ENCODE measurements at places on chromosomes 11 and 22.

GRCh38 chr11:67025750-67026149 lies 2.8 kb downstream of the SYT12 start:
- DNase-seq, result no peak

DNA sequence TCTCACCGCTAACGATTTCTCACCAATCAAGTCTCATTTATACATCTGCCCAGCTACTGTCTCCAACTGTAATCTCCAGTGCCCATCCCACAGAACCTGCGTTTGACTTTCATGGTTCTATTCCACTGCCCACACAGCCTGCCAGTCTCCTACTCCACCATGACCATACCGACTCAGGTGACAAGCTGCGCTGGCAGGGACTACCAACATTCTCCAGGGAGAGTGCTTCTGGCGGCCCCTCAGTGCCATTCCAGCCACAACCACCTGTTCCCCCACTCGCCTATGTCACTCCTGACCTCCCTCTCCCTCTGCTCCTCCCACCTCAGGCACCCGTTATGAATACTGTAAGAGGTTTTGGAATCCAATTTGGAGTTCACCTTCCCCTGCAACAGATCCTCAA lies 108.5 kb upstream of the BID start:
- no peak for DNase-seq

- DNase-seq, result no peak
These were observed 187.5 kb downstream of the SWAP70 start for GRCh38 chr11:9851366-9851765.

GRCh38 chr11:102757823-102758549 lies 22.4 kb downstream of the MMP10 start:
- DNase-seq, result no peak

GRCh38 chr11:473962-474785 lies 24.1 kb downstream of the PTDSS2 start:
- DNase-seq, result no peak

Data from hepatic stellate cell (primary cell).